ENCODE measurements at places on chromosomes 7 and 10.
A peak's percentile ranks its signal among the peaks of the same experiment; 100 is the strongest.

GRCh38 chr10:54067361-54067760 lies 733.7 kb downstream of the PCDH15 start:
- H3K27me3 ChIP-seq, result no peaks in the 10 kb centered on the region
- no peak overlapping the region for H3K4me3 ChIP-seq
- DNase-seq, result no peak
- no peaks in the 10 kb centered on the region for H3K4me1 ChIP-seq
- no peaks in the 10 kb centered on the region for H3K36me3 ChIP-seq

- DNase-seq, result no peak
- H3K27ac ChIP-seq, result no peak overlapping the region
- no peak overlapping the region for H3K4me3 ChIP-seq
Measured at GRCh38 chr7:150847536-150847935, 4.8 kb upstream of the AOC1 start.

- DNase-seq, result peak; percentile 63
- peaks cover 2% of the 10 kb centered on the region for H3K36me3 ChIP-seq
- peak within 1 kb of the TSS; percentile 53 for H3K4me3 ChIP-seq
- peaks cover 62% of the 10 kb centered on the region for H3K27me3 ChIP-seq
Measured at GRCh38 chr10:123147635-123148413, at the start of gene HMX2. Gene HMX2, plus strand, starts transcription at chr10:123148136. Its CDS starts 243 bp downstream, at chr10:123148379.

DNA sequence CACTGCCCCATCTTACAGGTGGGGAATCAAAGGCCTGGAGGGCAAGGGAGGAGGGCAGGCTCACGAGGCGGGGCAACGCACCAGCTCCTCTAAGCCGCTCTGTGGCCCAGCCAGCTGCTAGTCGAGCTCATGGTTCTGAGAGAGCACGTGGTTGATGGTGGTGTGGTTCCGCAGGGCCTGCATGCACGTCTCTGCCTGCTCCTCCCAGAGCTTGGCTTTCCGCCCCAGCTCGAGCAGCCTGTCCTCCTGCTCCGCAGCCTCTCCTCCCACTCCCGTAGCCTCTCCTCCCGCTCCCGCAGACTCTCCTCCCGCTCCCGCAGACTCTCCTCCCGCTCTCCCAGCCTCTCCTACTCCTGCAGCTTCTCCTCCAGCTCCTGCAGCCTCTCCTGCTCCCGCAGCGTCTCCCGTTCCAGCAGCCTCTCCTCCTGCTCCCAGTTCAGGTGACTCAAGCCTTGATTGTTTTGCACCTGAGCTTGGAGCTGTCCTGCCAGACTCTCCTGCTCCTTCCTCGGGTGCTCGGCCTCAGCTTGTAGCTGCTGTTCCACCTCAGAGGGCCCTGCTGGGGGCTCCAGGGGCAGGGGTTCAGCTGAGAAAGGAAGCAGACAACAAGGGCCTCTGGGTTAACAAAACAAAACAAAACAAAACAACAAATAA lies 19.1 kb upstream of the MTPAP start:
- no peak for DNase-seq
- H3K36me3 ChIP-seq, result no peaks in the 10 kb centered on the region
- H3K4me3 ChIP-seq, result no peak overlapping the region
- peaks cover 6% of the 10 kb centered on the region for H3K27me3 ChIP-seq
- H3K27ac ChIP-seq, result no peak overlapping the region

- no peak overlapping the region for H3K27ac ChIP-seq
- peaks cover 7% of the 10 kb centered on the region for H3K4me1 ChIP-seq
- no peak for DNase-seq
Measured at GRCh38 chr7:75944507-75944906, 29.6 kb downstream of the POR start.

- no peak overlapping the region for H3K27ac ChIP-seq
- H3K4me3 ChIP-seq, result no peak overlapping the region
- no peak for DNase-seq
Measured at GRCh38 chr10:77643795-77644468, 6.3 kb upstream of the KCNMA1 start.

DNA sequence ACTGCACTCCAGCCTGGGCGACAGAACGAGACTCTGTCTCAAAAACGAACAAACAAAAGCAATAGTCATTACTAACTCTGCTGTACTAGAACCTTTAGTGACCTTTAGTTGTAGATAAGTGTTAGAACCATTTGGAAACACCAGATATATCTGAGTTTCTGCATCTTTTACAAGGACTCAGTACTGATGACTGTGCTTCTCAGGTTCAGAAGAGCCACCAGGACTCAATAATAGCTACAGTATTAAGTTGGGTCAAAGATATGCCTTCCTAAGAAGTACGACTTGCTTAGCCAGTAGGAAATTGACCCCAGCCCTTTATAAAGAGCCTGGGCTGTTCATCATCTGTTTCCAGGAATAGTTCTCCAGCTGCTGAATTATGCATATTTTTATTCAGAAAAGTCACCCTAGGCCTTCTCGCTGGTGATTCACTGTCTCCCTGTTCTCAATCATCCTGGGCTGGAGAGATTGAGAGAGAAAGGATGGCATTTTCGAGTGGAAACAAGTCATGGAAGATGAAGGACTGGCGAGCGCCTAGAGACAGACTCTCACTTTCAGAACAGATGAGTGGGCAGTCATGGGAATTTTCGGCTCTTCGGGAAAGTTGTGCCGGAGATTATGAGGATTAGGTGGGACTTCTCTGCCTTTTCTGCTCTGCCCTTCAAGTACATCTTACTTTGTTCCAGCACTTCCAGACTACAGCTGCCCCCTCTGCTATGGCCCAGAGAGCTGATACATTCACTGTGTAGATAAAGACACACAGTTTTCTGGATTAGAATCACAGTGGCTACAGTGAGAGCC lies 316.1 kb downstream of the CCDC3 start:
- H3K27ac ChIP-seq, result no peak overlapping the region
- no peak overlapping the region for H3K4me3 ChIP-seq
- no peaks in the 10 kb centered on the region for H3K36me3 ChIP-seq
- H3K27me3 ChIP-seq, result no peaks in the 10 kb centered on the region
- peaks cover 5% of the 10 kb centered on the region for H3K4me1 ChIP-seq
- DNase-seq, result no peak

GRCh38 chr10:131573707-131574106 lies 262.2 kb upstream of the TCERG1L start:
- H3K27ac ChIP-seq, result no peak overlapping the region
- H3K4me3 ChIP-seq, result no peak overlapping the region
- no peaks in the 10 kb centered on the region for H3K36me3 ChIP-seq
- no peaks in the 10 kb centered on the region for H3K4me1 ChIP-seq
- no peak for DNase-seq

- peaks cover 5% of the 10 kb centered on the region for H3K27me3 ChIP-seq
- H3K4me1 ChIP-seq, result no peaks in the 10 kb centered on the region
- no peak overlapping the region for H3K27ac ChIP-seq
Measured at GRCh38 chr7:70188901-70189650, 590.8 kb downstream of the AUTS2 start.

GRCh38 chr7:34452363-34452762 lies 205.7 kb upstream of the NPSR1 start:
- H3K27ac ChIP-seq, result no peak overlapping the region
- no peak for DNase-seq
- no peaks in the 10 kb centered on the region for H3K27me3 ChIP-seq
- no peaks in the 10 kb centered on the region for H3K4me1 ChIP-seq
- H3K4me3 ChIP-seq, result no peak overlapping the region
- H3K36me3 ChIP-seq, result no peaks in the 10 kb centered on the region

DNA sequence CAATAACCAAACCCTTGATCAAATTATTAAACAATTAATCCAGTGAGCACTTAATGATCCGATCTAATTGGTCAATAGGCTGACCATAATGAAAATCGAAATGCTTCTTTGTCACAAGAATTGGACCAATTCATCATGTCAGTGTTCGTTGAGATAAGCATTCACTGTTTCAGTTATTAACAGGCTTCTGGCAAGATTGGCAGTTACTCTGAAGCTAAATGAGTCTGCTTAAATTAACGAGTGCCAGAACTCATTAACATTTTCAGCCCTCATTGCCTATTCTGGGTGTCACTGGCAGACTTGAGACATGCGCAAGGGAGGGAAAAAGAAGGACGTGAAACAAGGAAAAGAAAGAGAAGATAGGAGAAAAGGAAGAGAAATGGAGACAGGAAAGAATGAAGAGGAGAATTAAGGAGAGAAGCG lies 30.7 kb upstream of the SLC26A3 start:
- no peak overlapping the region for H3K4me3 ChIP-seq
- no peaks in the 10 kb centered on the region for H3K4me1 ChIP-seq
- H3K36me3 ChIP-seq, result no peaks in the 10 kb centered on the region
- no peak overlapping the region for H3K27ac ChIP-seq

- H3K4me3 ChIP-seq, result no peak overlapping the region
- peaks cover 5% of the 10 kb centered on the region for H3K27me3 ChIP-seq
- no peak overlapping the region for H3K27ac ChIP-seq
- DNase-seq, result no peak
- H3K36me3 ChIP-seq, result no peaks in the 10 kb centered on the region
- H3K4me1 ChIP-seq, result no peaks in the 10 kb centered on the region
Measured at GRCh38 chr10:94018107-94018506, 24.4 kb downstream of the PLCE1 start.

DNA sequence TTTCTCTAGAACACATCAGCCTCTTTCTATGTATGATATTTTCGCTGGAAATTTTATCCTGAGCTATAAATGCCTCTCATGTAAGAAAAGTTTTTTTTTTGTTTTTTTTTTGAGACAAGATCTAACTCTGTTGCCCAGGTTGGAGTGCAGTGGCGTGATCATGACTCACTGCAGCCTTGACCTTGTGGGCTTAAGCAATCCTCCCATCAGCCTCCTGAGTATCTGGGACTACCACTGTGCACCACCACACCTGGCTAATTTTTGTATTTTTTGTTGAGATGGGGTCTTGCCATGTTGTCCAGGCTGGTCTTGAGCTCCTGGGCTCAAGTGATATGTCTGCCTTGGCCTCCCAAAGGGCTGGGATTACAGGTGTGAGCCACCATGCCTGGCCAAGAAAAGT lies 80.4 kb downstream of the ADK start:
- no peak overlapping the region for H3K4me3 ChIP-seq
- H3K36me3 ChIP-seq, result no peaks in the 10 kb centered on the region
- H3K4me1 ChIP-seq, result peaks cover 10% of the 10 kb centered on the region
- DNase-seq, result no peak
- no peak overlapping the region for H3K27ac ChIP-seq

GRCh38 chr7:47817917-47818316 lies 130.3 kb downstream of the PKD1L1 start:
- no peaks in the 10 kb centered on the region for H3K36me3 ChIP-seq
- DNase-seq, result no peak
- H3K4me1 ChIP-seq, result no peaks in the 10 kb centered on the region
- H3K4me3 ChIP-seq, result no peak overlapping the region
- H3K27ac ChIP-seq, result no peak overlapping the region

- no peak for DNase-seq
- peaks cover 11% of the 10 kb centered on the region for H3K27me3 ChIP-seq
- H3K4me1 ChIP-seq, result no peaks in the 10 kb centered on the region
Measured at GRCh38 chr7:103389263-103389662, 41.8 kb downstream of the PSMC2 start.

DNA sequence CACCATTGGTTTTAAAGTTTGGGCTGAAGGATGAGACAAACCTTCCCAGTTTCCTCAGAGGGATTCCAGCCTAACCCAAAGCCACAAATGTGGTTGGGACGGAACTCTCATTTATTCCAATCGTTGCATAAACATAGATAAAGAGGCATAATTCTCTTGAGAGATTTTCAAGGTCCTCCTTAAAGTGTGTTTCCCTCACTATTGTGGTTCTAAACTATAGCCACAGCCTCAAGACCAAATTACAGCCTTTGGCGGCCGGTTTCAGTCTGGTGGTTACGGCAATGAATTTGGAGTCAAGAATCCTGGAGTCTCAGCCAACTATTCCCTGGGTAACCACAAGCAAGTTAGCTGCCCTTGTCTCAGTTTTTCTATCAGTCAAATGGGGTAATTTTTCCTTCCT lies 42.6 kb downstream of the SEM1 start:
- H3K36me3 ChIP-seq, result peaks cover 11% of the 10 kb centered on the region
- no peak for DNase-seq

DNA sequence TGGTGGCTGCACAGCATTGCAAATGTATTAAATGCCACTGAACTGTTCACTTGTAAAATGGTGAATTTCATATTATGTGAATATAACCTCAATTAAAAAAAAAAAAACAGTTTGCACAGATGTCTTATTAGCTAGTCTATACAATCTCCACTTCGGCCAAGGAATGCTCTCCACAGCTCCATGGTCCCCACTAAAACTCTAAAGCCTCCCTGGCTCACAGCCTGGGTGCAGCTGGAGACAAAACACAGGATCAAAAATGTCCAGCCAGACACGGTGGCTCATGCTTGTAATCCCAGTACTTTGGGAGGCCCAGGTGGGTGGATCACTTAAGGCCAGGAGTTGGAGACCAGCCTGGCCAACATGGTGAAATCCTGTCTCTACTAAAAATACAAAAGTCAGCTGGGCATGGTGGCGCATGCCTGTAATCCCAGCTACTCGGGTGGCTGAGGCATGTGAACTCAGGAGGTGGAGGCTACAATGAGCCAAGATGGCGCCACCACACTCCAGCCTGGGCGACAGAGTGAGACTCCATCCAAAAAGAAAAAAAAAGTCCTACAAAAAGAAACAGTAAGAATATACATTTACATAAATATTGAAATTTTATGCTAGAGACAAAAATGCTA lies 66.0 kb downstream of the SRPK2 start:
- no peak overlapping the region for H3K4me3 ChIP-seq
- no peak overlapping the region for H3K27ac ChIP-seq
- DNase-seq, result no peak
- H3K27me3 ChIP-seq, result no peaks in the 10 kb centered on the region

- H3K27me3 ChIP-seq, result peaks cover 3% of the 10 kb centered on the region
- no peak overlapping the region for H3K27ac ChIP-seq
- H3K4me1 ChIP-seq, result peaks cover 15% of the 10 kb centered on the region
- peaks cover 2% of the 10 kb centered on the region for H3K36me3 ChIP-seq
- no peak for DNase-seq
- H3K4me3 ChIP-seq, result no peak overlapping the region
Measured at GRCh38 chr7:151235091-151235787, 3.0 kb downstream of the CHPF2 start.

GRCh38 chr7:137877027-137877675 lies 30.4 kb upstream of the DGKI start:
- H3K36me3 ChIP-seq, result peaks cover 27% of the 10 kb centered on the region
- no peaks in the 10 kb centered on the region for H3K27me3 ChIP-seq
- peaks cover 4% of the 10 kb centered on the region for H3K4me1 ChIP-seq
- no peak overlapping the region for H3K27ac ChIP-seq
- no peak for DNase-seq

DNA sequence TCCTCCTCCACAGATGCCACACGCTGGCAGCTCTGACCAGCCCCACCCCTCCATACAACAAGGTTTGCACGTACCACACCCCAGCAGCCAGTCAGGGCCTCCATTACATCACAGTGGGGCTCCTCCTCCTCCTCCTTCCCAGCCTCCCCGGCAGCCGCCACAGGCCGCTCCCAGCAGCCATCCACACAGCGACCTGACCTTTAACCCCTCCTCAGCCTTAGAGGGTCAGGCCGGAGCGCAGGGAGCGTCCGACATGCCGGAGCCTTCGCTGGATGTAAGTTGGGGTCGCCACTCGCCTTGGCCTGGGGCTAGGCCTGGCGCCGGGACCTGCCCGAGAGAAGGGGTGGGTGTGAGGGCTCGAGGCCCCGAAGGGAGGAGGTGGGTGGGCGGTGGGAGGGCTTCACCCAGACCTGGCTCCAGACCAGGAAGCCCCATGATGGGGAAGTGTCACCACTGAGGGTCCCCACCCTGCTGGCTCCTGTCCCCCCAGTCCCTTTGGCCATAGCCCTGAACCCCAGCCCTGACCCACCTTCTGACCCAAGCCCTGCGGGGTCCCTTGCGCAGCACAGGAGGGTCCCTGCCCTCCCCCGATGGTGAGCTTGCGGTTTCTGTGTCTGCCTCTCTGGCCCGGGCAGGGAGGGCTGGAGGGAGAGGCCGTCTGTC lies 36.2 kb upstream of the PPIF start:
- H3K27ac ChIP-seq, result no peak overlapping the region
- peaks cover 4% of the 10 kb centered on the region for H3K4me1 ChIP-seq
- DNase-seq, result no peak
- peaks cover 12% of the 10 kb centered on the region for H3K36me3 ChIP-seq
- H3K27me3 ChIP-seq, result no peaks in the 10 kb centered on the region
- no peak overlapping the region for H3K4me3 ChIP-seq
